ENCODE measurements at places on chromosomes 4 and X.
A peak's percentile ranks its signal among the peaks of the same experiment; 100 is the strongest.

- no peak for DNase-seq
These were observed 287.7 kb downstream of the CPXCR1 start for GRCh38 chrX:89034679-89035078.

DNA sequence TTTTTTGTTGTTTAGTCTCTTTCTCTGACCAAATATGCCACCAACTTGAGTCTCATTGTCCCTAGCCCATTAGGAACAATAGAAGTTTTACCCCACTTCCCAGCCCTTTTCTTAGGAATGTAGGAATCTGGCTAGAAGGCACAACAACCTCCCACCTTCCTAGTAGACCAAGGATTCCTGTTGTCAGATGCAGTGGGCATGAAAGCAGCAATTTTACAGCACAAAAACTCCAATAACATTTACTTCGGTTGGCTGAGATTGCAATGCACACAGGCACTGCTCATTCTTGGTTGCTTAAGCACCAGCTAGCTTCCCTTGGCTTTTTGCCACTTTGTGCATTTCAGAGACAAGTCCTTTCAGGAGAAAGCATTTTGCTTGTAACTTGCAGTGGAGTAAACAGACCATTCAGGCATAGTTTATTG lies 312.8 kb downstream of the TENM3 start:
- no peak for DNase-seq

DNA sequence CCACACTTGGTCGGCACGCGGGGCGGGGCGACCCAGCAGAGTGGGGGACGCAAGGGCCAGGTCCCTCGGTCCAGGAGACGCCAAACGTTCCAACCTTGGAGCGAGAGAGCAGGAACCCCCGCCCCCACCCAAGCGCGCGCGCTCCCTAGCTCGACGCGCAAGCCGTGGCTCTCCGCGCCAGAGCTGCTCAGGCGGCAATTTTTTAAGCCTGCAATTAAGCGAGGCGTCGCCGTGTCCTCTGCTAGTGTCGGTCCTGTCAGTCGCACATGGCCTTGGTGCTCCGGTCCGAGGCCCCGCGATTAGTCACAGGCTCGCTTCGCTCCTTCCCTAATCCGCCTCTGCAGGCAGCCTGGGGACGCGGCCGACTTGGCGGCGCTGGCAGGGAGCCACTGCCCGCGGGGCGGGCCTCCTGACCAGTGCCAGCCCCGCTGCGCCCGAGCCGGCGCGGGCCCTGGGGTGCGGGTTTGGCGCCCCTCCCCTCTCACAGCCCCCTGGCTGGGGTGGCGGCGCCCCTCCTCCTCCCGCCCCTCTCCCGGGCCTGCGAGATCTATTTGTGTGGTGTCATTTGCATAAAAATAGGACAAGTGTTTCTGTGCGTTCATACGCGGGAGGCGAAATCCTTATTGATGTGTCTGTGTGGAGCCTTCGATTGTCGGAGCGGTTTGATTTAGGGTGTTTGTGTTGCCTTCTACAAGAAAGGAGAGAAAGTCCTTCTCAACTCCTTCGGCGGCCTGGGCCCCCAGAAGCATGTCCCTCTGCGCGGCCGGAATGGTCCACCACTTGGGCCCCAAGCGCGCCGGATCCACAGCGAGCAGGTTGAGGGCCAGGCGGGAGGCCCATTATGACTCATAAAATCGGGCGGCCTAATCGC lies 9.8 kb upstream of the BCOR start:
- peak; percentile 31 for DNase-seq

DNA sequence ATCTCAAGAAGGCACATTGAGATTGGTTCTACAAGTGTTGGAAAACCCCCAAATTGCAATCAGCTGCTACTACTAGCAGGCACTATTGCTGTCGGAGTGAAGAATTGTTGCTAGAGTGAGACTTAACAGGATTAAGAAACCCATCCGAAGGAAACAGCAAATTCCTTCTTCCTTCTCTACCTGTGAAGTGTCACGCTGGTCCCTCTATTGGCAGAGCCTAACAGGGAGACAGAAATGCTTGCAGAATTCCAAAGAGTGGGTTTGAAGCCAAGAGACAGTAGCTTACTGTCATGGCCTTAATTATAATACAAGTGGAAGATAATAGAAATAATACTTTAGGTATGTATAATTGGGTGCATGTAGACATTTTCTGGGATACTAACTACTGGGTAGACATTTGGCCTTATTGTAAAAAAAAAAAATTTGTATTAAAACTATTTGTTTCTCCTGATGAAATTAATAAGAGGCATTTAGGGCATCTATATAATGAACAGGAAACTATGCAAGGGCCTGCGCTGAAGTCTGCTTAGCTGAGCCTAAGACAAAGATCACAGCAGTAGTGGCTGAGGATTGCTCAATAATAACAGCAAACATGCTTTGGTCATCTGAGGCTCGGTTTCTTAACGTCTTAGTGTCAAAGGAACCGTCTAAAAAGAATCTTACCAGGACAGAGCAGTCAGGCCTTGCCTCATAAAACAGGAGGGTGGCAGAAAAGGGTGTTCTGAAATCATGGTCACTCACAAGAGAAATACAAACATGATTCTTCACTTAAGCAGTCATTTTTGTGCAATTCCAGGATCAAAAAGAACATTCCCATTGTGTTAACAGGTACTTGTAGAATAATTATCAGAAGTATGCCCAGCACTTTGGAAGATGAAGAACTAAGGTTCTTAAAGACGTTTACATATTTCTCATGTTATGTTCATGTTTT lies 40.8 kb downstream of the FAM241A start:
- no peak for DNase-seq

- no peak for DNase-seq
These were observed 10.8 kb downstream of the UCP1 start for GRCh38 chr4:140557831-140558435.

- DNase-seq, result no peak
These were observed 2.3 kb downstream of the PGRMC2 start for GRCh38 chr4:128285085-128285997.

- DNase-seq, result no peak
These were observed 14.6 kb downstream of the SDAD1 start for GRCh38 chr4:75976177-75976576.

- no peak for DNase-seq
These were observed 23.0 kb downstream of the GPM6B start for GRCh38 chrX:13793897-13794296.

DNA sequence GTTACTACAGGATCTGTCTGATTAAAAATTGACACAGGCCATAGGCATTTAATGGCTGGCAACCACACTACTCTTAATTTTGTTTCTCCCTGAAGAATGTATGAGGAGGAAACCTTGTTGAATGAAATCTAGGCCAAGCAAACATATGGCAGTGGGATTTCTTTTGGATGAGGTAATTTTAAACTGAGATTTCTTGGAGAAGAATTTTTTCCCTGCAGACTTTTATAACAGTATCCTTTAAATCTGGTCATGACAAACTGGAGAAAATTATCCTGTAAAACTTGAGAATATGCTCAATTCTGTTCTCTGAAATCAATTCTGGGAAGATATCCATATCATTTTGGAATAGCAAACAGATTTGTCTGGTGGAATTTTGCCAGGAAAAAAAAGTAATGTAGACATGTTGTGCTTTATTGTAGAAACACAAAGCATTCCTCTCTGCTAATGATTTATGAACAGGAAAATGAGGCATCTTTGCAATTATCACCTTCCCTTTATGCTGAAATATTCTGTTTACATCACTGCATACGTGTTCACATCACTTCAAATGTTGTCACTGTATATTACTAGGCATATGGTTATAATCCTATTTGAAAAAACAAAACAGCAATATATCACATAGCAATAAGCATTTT lies 108.3 kb upstream of the ARSJ start:
- DNase-seq, result no peak

DNA sequence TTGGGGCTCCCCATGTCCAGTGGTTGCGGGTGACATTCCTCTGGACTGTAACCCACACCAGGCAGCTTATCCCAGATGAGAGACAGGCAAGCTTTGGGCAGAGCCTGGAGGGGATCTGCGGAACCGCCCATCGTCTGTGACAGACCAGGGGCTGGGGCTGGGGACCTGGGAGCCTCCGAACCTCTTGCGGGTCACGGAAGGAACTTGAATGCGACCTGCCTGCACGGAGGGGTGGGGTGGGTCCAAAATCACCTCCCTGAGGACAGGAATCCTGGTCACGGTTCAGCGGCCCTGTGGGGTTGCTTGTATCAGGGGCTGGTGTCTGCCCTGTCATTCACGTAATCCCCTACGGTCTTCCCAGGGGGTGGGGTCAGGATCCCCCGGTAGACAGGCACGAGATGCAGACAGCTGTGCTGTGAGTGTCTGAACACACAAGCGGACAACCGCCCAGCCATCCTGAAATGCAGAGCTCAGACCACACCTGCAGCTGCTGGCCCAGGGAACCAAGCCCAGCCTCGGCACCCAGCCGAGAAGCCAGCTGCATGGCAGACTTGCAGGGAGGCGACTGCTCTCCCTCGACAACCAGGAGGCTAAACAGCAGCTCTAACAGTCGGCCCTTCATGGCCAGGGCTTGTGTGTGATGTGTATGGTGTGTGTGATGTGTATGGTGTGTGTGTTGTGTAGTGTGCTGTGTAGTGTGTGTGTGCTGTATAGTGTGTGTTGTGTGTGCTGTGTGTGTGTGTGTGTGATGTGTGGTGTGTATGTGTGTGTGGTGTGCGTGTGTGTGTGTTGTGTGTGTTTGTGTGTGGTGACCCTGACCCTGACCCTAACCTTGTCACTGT lies 105.9 kb upstream of the ADRA2C start:
- peak; percentile 62 for DNase-seq

Measured in SHP77 (cell line).